CD4-positive, alpha-beta T cell treated with Interleukin-6 at 100 ng/mL for 8 hours (primary cell): ENCODE measurements at places on chromosomes 5 and 9.
A peak's percentile ranks its signal among the peaks of the same experiment; 100 is the strongest.

GRCh38 chr9:112274600-112274999, 58.8 kb downstream of the PTBP3 start:
- DNase-seq, result no peak

DNA sequence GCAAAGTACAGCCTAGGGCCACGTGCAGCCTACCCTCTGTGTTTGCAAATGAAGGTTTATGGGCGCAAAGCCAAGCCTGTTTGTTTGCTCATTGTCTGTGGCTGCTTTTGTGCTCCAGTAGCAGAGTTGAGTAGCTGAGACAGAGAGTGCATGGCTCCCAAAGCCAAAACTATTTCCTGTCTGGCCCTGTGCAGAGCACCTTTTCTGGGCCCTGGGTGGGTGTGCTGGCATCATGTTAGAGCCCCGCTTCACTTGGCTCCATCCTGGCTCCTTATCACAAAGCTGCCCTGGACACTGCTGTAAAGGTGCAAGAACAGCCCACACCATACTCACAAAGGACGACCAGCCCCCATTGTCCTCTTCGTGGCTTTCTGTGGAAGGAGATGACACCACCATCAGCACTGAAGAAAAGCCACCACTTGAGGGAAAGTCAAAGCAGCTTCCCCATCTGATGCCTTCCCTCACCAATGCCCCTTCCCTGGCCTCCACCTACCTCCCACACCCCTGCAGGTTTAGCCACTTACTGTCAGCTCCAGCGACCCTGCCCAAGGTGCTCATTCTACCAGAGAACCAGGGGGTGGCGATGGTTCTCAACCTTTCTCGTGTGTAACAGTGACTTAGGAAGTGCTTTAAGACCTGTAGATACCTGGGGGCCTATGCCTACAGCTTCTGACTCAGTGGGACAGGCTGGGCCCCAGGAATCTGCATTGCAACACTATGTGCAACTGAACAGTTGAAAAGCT, 23.4 kb downstream of the LCP2 start:
- DNase-seq, result peak; percentile 72

DNA sequence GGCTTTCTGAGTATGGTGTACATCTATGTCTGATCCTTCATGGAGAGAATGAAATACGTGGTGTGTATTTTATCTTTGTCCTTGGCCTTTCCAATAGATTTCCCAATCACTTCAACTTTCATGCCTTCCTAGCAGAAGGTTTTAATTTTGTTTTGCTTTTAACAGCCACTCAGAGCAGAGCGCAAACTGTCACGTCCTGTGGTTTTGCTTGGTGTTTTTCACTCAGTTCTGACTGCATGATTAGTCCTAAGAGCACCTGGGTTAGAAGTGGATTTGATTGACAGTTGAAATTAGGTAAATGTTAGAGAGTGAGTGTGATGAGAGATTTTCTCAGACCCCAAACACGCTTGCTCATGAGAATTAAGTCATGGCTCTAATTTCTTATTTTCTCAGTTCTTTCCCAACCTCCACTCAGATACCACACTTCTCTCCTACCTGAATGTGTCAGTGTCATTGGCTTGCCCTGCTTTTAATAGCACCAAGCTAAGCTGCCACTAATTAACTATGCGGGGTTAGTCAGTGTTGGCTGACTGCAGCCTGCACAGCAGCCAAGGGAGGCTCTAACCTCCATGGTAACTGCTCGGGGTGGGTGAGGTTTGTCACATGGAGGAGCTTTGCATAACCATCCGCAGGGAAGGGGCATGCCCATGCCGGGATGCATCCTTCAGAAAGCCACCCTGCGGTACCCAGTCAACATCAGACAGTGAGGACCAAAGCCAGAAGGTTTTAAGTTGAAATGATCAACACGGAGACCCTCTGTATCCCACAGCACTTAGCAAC, 173.4 kb downstream of the NR3C1 start:
- DNase-seq, result peak; percentile 47

DNA sequence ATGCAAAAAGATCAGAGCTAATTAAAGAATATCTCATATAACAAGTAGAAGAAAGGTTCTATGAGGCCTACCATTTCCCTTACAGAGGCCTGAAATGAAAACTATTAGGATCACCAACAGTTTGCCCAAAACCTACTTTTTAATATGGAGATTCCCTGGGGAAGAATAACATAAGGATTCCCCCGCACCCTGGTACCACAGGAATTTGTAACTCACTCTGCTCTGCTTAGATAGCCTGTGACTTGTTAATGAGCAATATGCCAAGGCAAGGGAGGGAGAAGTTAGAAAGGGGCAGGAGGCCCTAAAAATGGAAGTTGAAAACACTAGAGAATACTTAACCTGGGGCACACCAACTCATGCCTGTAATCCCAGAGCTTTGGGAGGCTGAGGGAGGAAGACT, 107.0 kb downstream of the CDH6 start:
- no peak for DNase-seq

DNA sequence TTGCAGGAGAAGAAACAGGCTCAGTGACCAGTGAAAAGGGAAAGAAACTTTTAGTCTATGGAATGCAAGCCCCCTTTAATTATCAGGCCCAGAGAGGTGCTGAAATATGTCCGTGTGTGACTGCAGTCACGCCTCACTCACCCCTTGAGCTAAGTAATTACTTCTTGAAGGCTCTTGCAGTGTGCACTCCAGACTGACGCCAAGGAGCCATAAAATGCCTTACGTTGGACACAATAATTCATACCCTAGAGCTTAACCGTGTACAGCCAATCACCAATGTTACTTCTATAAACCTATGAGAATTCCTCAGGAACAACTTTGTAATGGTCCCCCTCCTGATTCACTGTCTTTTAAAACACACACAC, 242.2 kb downstream of the SYK start:
- no peak for DNase-seq

DNA sequence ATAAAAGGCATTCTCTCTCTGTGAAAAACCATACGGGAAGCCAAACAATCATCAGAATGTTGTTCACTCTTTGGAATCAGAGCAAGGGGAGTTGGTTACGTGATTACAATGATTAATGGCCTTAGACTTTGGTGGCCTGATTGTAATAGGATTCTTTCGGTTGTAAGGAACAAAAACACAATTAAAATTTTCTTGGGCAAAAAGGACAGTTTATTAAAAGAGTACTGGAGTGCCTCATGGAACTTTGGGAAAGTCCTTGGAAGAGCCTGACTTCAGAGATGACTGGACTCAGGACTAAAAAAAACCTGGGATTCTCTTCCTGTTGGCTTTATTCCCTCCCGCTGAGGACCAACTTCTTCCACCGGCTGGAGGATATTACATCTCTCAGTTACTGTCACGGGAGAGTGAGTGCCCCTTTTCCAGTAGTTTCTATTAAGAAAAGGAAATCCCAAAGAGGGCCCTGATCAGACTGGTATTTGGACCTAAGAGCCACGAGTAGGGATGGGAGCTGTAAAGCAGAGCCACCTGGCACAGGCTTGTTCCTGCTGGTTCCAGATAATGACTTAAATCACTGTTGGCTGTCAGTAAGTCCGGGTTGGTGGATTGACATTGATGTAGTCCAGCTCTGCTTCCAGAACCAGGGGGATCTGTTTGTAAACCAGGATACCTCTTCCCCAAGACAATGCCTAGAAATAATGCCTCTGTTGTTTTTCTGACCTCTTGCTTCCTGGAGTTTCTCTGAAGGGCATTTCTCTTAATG, 53.9 kb downstream of the CFAP95 start:
- DNase-seq, result no peak

DNA sequence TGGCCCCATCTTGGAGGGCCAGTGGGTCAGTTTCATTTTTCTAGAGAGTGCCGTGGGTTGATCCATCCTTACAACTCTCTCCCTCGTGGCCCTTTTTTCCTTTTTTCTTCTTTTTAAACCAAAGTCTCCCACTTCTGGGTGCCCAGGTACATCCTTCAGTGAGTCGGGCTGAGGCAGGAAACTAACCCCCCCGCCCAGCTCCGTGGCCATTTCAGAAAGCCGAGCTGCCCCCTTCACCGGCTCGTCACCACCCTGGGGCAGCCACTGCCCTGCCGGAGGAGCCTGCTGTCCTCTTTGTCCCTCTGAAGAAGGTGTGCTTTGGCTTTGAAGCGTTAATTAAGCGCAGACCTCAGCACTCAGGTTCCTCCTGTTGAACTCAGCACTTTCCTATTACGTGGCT, 5.2 kb downstream of the CFAP77 start:
- no peak for DNase-seq

DNA sequence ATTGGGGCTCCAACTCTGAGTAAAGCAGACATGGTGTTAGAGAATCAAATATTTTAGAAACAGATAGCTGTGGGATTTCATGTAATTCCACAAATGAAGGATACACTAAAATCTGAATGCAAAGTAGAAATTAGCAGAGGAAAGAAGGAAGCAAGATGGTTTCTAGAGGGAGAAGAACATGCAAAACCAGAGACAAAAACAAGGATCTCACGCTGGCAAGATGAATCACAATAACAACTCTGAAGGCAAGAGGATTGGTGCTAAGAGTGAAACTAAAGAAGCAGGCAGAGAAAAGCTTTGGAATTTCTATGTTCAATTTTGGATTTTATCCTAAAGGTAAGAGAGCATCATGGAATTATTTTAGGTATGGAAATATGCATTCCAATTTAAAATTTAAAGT, 857.2 kb upstream of the COX7C start:
- DNase-seq, result no peak

- no peak for DNase-seq
Measured at GRCh38 chr9:92147030-92147851, 32.0 kb upstream of the SPTLC1 start.

GRCh38 chr5:40383749-40384651, 295.7 kb upstream of the PTGER4 start:
- peak; percentile 22 for DNase-seq

GRCh38 chr9:120284821-120285220, 295.1 kb downstream of the CDK5RAP2 start:
- DNase-seq, result no peak

- DNase-seq, result no peak
Measured at GRCh38 chr9:89675058-89675742, 70.4 kb downstream of the GADD45G start.

DNA sequence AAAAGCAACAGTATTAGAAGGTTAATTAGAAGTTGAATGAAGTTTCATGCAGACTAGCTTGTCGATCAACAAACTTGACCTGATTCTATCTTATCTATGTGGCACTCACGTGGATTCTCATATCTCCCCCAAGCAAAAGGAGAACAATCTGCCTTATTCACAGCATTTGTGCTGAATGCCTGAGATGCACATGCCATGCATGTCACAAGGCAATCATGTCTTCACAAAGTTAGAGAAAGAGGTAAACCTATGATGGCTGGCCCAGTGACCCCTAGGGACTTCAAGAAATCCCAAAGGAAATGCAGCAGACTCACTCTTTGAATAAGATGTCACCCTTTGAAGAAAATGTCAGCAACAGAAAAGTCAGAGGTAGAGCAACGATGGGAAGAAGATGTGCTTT, 17.6 kb upstream of the SHOC1 start:
- DNase-seq, result no peak

DNA sequence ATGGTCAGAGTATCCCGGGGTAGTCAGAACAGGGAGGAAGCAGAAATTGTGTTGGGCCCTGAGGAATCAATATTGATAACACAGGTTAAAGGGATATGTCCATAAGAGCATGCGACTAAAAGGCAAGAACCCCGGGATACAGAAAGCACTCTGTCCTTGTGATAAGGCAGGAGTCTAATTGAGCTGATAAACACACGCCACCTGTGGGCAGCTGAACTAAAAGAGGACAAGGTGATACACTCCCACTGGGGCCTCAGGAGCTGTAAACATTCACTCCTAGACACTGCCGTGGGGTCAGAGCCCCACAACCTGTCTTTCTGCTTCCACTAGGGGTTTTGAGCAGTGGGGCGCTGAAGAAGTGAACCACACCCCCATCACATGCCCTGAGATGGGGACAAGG, 144.7 kb upstream of the MPDZ start:
- no peak for DNase-seq

DNA sequence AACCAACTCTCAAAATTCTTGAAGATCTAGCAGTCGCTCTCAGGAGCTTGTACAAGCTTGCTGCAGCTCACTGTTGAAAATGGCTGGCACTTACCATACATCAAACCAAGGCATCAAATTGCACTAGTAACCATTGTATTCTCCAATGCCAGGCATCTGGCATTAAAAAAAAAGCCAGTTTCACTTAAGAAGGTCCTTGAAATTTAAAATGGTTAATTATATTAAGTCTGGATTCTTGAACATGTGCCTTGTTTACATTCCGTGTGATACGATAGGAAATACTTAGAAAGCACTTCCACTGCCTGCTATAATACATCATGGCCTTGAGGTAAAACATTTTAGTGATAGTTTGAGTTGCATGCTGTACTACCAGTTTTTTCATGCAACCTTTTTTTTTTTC, 300.7 kb downstream of the KDM4C start:
- DNase-seq, result no peak

DNA sequence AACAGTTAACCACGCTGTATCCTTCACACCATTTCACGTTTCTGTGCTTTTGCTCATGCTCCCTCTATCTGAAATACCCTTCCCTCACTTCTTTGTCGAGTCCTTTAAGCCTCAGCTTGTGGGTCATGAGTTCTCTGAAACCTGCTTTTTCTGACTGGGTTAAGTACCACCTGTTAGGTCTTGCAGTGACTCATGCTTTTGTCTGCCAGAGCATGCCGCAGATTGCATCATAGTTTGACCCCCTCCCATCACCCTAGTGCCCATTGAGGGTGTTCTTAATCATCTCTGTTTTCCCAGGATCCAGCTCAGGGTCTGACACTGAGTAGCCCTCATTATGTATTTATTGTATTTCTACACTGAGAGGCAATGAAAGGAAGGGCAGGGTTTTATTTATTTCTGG, 190.2 kb downstream of the ASTN2 start:
- no peak for DNase-seq

- no peak for DNase-seq
Measured at GRCh38 chr5:158639881-158640592, 459.7 kb downstream of the EBF1 start.

DNA sequence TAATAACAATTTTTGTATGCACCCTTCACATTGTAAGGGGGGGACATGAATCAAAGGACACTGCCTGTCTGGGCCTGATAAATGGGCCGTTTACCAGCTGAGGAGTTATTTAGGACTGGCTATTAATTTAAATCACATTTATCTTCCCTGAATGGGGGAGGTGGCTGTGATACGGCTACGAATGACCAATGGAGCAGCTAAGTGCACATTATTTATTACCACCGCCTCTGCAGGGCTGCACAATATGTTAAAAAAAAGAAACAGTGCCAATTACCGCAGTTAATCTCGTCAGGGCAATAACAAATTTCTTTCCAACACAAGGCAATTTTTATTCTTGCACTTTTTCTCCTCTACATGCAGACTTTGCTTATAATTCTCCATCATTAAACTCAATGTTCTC, 318.4 kb downstream of the IRX2 start:
- DNase-seq, result no peak

- DNase-seq, result no peak
Measured at GRCh38 chr5:180974612-180975315, 13.9 kb upstream of the BTNL3 start.

- DNase-seq, result no peak
Measured at GRCh38 chr5:115467628-115468027, 76.9 kb downstream of the FEM1C start.

GRCh38 chr9:70398145-70398556, 16.3 kb downstream of the KLF9 start:
- DNase-seq, result peak; percentile 60
